NCI-H2029 (cell line): ENCODE measurements at places on chromosomes 4 and X.

DNA sequence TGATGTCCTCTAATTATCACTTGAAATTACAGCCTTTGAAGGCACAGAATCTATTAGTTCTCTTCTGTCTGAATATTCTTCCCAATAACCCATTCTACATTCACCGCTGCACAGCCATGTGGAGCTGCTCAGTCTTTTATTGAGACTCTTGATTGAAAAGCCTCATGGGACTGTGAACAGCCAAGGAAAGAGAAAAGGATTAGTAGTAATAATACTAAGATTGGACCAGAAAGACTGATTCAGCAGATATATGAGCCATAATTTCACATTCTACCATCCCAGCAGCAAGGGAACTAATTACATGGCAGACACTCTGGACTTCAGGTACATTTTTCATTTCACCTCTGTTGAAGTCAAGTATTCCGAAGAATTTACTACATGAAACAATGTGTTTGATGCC is 2471.7 kb downstream of the ARAP2 start:
- no peak for DNase-seq

DNA sequence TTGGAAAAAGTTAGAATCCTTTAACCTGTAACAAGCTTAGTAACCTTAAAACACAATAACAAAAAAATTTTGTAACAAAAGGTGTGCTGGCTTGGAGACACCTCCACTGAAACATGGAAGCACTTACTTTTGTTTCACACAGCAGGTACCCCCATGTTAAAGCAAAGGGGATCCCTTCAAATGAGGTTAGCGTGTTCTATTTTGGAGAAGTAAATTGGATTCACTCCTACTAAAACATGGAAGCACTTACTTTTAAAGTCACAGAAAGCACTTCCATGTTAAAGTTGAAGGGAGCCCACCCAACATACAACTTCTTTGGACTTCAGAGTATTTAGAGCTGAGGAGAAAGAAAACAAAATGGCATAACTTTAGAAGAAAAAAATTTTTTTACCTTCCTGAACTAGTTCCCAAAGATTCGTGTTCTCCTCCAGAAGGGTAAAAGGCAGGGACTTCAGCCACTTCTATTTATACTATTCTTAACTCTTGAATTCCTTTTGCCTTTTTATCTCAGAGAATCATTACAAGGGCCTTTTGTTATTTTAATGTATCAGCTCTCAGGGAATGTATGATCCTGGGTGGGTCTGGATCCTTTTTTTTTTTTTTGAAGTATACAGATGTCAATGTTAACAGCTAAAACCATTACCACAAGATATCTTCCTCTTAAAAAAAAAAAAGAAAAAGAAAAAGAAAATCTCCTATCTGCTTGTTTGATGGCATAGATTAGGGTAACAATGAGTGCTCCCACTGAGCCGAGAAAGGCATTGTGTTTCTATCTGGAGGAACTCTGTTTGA is 11.5 kb downstream of the LARP7 start:
- DNase-seq: no peak

- DNase-seq: no peak
These were observed 71.8 kb downstream of the C4orf33 start for GRCh38 chr4:129167640-129168260.

- DNase-seq: no peak
These were observed 1.7 kb upstream of the METTL14 start for GRCh38 chr4:118683513-118683912.

- no peak for DNase-seq
These were observed 34.1 kb downstream of the PRKG2 start for GRCh38 chr4:81180916-81181315.

GRCh38 chr4:184420881-184421416 is 53.4 kb downstream of the IRF2 start:
- no peak for DNase-seq
